ENCODE measurements at places on chromosomes 5 and 9.

GRCh38 chr5:9139344-9139743 lies 406.5 kb downstream of the SEMA5A start:
- no peak for DNase-seq

GRCh38 chr5:1542781-1543180 lies 19.0 kb upstream of the LPCAT1 start:
- peak; percentile 56 for DNase-seq

GRCh38 chr9:114653556-114654159 lies 3.9 kb downstream of the TEX53 start:
- DNase-seq = peak; percentile 67

- DNase-seq = no peak
Measured at GRCh38 chr9:74122216-74122615, 374.9 kb upstream of the RORB start.

DNA sequence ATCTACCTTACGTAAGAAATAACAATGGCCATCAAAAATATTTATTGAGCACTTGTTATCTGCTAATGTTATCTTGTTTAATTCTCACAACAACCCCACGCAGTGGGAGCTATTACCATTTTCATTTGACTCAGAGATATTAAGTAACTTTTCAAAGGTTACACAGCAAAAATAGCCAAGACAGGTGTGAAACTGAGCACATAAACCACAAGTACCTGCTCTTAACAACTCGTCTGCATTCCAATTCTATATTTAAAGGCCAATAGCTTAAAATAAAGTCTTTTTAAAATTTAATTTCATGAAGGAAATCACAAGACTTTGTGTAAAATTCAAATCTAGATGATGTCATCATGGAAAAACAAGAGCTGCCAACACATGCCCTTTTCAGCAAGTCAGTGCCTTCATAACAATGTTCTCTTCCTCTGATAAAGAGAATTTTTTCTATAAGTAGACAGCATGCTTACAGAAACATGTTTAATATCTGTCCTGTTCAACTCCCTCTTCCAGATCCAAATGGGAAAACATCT lies 111.6 kb downstream of the MED10 start:
- no peak for DNase-seq

GRCh38 chr5:33736510-33736909 lies 155.3 kb downstream of the ADAMTS12 start:
- DNase-seq = peak; percentile 64

- no peak for DNase-seq
Measured at GRCh38 chr9:75033791-75034473, 5.8 kb upstream of the CARNMT1 start.

DNA sequence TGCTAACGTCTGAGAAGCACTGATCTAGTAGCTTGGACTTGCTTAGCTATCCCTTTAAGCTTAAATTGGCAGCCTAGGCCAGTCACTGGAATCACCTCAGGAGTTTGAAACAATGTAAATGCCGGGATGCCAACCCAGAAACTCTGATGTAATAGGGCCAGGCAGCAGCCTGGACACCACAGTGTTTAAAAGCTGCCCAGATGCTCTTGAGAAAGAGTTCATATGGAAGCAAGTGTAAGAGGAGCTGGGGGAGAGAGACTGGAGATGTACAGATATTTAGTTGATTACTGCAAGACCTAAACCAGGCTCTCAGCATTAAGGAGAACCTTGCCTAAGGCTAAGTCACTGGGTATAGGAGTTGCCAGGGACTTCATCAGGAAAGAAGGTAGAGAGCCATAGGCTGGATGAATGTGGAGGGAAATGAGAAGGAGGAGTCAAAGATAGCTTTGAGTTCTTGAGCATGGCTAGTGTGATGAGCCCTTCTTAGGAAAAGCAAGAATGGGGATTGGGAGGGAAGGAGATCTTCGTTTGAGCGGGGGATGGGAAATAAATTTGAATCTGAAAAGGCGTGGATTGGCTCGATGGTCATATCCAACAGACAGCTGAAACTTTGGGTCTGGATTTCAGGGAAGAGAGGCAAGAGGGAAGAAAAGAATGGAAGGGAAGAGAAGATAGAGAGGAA lies 392.9 kb upstream of the WWC1 start:
- DNase-seq = no peak

GRCh38 chr9:37395229-37395628 lies 27.3 kb upstream of the GRHPR start:
- DNase-seq = no peak

DNA sequence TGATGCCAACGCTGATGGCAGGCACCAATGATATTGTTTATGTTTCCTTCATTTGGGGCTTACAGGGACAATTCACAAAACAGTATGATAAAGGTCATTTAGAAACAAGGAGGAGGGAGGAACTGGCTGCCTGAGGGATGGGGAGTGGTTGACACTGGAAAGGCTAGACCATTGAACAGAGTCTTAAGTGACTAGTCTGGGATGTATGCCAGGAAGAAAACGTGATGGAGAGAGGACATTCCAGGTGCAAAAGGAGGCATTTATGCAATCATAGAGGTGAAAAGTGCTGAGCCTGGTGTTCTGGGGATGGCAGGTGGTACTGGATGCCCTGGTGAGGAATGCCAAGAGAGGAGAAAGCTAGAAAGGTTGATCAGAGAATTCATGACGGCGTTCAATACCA lies 153.4 kb downstream of the ZNF462 start:
- DNase-seq = no peak

DNA sequence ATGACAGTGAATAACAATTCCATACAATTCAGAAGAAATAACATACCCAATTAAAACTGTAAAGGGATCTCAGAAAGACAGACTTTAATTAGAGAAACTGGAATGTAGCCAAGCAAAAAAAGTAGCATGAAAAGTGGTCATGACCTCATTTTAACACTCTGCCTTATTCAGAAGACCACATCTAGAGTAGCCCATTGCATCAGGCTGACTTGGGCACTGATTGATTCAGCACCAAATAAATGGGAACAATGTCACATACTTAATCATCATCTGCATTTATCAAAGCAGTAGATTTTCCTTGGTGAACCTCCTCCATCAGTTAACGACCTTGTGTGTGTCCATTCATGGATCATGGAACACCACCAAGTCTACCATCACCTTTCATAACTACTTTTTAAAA lies 992.1 kb downstream of the NR2F1-AS1 start:
- no peak for DNase-seq

DNA sequence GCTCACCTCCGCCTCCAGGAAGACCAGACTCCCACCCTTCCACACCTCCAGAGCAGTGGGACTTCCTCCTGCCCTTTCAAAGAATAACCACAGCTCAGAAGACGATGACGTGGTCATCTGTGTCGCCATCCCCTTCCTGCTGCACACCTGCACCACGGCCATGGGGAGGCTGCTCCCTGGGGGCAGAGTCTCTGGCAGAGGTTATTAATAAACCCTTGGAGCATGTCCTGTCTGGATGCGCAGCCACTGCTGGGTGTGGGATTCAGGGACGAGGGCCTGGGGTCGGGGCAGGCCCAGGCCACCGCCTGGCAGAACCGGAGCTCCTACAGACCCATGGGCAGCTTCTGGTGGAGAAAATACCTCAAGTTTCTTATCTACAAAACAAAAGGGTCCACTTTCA lies 5.0 kb downstream of the PAEP start:
- DNase-seq = no peak

GRCh38 chr5:82422001-82422740 lies 144.0 kb upstream of the RPS23 start:
- DNase-seq = no peak

GRCh38 chr5:99176186-99176585 lies 247.4 kb upstream of the CHD1 start:
- no peak for DNase-seq
